ENCODE measurements at places on chromosomes 7 and 10.

GRCh38 chr10:89550509-89550908 is 15.1 kb upstream of the SLC16A12 start:
- no peak for DNase-seq

- DNase-seq, result no peak
Measured at GRCh38 chr7:36764929-36765328, 40.6 kb upstream of the AOAH start.

DNA sequence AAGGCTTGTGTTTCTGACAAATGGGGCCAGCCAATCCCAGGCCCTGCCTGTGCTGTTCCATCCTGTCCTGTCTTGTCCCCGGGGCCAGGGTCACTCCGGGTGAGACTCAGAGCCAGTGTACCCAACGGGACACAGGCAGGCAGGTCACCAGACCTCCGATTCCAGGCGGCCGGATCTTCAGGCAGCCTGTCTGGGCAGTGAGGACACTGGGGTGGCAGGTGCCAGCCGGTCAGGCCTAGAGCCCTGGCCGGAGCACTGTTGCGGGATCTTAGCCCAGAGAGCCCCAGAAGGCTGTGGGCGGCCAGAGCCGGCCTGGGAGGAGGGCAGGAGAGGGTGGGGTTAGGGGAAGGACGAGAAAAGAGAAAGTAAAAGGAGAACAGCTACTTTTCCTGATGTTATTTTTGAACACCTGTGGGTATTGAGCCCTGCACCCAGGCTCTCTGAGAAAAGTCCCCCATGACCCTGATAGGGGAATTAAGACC is 134.3 kb upstream of the TNRC18 start:
- DNase-seq, result no peak

- DNase-seq, result no peak
Measured at GRCh38 chr7:30634193-30634626, 39.5 kb downstream of the GARS1 start.

DNA sequence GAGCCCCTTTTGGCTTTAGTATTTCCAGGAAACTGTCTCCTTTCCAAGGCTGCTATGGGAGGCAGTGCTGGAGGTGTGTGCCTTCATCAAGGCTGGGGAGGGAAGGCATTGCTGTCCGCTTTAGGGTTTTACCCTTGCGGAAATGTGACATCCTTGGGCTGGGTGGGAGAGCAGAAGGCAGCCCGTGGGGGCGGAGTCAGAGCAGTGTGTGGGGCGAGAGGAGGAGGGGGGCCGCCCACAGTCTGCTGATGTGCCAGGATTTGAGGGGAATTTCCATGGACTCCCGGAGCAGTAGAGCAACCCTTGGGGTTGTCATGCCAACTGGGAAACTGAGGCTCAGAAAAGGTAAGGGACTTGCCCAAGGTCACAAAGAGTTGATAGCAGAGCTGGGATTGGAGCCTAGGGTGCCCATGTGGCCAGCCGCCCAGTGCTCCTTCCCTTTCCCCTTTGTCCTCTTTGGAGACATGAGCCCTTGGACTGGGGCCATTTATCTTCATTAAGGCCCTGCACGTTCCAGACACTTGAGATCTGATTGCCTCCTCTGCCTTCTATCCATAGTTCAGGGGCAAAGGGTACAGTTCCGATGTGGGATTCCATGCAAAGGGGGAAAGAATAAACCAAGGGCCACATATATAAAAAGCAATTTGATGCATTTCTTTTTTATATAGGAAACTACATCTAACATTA is 22.2 kb downstream of the TSPAN15 start:
- no peak for DNase-seq

GRCh38 chr10:80504158-80504811 is 33.4 kb upstream of the SH2D4B start:
- no peak for DNase-seq

DNA sequence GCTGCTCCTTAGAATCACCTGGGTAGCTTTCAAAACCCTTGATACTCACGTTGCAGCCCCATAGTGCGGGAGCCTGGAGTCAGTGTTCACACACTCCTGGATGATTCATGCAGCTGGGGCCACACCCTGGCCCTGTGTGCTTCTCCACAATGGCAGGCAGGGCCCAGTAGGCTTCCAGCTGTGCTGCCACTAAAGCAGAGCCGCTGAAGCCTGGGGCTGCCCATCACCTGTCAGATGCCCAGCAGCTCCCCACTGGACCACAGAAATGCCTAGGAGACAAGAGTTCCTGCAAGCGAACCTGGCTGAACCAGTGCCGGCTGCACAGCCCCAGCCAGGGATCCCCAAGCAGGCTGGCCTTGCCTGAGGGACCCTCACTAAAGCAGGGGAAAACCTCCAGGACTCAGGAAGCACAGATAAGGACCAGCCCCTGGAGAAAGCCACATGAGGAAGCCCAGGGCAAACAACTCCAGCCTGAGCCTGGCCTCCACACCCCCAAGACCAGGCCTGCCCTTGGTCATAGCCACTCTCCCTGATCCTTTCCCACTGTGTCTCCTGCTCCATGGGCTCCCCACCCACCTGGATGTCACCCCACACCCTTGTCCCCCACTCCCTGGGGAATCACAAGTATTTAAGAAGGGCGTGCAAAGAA is 111.9 kb downstream of the GRID1 start:
- no peak for DNase-seq

GRCh38 chr7:109901926-109902325 is 1189.0 kb upstream of the LRRN3 start:
- no peak for DNase-seq

DNA sequence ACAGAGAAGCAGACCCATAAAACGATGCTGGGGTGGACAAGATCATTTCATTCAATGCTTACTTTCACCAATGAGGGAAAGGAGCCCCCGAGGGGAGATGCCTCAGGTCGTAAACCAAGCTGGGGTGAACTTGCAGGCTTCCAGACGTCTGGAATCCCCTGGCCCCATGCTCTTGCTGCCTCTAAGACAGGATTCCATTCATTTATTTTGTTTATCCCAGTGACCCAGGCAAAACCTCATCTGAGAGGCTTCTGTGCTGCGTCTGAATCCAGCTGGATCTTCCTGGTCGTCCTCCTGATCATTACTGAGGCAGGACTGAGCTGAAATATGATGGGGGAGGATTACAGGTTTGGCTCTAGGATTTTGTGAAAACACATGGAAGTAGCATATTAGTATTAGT is 182.9 kb downstream of the MYOF start:
- DNase-seq, result no peak

DNA sequence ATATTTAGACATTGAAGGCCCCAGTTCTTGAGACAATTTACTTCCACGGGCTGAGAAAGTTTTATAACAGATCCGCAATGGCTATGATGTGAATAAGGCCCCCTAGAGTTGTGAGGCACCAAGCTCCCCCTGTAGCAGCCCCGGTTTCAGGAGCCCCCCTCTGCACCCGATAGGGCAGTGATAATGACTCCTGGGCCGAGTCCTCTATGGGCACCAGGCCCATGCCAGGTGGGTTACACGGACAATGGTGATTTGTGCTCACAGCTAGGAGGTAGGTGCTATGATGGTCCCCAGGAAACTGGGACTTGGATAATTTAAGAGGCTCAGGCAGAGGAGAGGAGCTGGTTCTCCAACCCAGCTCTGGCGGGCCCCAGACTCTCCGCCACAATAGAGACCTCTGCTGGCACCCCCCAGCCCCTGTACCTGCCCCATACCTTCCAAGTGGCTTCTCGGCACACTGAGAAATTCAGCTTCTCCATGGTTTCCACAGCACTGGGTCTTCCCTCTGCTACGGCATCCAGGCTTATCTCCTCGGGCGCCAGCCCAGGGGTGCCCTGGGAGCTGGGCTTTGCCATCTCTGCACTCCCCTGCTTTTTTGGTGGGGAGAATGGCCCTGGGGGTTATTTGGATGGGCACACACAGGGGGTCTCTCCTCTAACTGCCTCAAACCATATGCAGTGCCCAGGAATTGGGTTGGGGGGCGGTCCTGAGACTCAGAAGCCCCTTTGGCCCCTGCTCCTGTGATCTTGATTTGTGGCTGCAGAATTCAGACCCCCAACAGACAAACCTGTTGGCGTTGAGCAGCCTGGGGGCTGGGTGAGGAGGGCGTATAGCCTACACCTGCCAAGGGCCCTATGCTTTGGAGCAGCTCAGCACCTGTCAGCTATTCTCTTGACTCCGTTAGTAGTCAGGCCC is 12.2 kb upstream of the KCP start:
- DNase-seq, result no peak

GRCh38 chr7:90629297-90629918 is 33.3 kb downstream of the CDK14 start:
- DNase-seq, result peak; percentile 59
